GM04504 (cell line): ENCODE measurements at places on chromosomes 13 and 19.

GRCh38 chr19:408902-409515 is at the start of gene C2CD4C:
Gene C2CD4C (minus strand): TSS chr19:409147. CDS start chr19:408361, 786 bp downstream.
- no peak for DNase-seq

DNA sequence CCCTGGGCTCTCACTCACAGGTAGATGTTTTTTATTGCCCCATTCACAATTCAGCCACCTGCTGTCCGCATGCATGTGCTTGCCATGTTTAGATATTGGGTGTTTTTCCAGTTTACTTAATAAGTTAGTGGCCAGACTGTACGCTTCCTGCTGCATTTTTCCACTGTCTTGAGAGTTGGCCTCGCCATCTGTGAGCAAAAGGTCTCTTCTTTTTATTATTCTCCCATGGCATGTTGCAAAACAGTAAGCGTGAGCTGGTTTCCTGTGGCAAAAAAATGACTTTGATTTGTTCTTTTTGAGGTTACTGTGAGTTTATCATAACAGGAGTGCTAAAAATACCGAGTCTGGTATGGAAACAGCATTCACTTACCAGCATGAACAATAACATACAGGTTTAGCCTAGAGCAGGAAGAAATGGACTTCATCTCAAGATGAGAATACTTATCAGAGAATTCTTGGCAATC is 46.0 kb downstream of the SAE1 start:
- peak; percentile 91 for DNase-seq

DNA sequence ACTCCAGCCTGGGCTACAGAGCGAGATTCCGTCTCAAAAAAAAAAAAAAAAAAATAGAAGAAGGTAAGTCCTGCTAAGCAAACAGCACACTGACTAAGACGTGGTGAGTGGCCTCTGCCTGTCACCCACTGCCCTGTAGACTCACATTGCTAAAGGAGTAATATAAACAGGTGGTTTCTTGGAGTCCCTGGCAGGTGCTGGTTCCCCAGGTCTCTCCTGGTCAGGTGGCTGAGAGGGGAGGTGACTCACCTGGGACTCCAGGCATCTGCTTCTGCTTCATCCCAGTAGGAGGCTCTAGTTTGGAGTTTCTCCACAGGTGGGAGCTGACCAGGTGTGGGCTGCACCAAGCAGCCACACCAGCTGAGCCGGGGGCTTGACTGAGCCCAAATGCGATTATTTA is at the start of gene OR10H1:
TSS of gene OR10H1 (minus strand) at position 359 of the 400 bp plus-strand sequence. CDS start 7,627 bp downstream, outside the sequence.
- DNase-seq = no peak

DNA sequence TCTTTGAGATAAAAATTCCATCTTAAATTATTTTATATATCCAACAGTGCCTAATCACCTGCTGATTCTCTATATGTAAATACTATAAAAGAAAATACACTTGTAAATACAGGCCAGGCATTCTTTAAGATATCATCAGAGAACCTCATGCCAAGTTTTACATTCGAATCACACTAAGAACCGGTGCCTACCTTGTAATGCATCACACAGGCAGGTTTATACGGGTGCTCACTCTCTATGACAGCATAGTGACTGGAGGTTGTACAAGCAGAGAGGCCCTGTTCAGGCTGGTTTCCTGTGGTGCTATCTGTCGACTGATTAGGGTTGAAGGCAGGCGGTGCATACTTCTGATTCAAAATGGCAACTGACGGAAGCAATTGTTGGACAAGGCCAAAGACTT is 141.3 kb upstream of the FBXL3 start:
- no peak for DNase-seq

- no peak for DNase-seq
Measured at GRCh38 chr13:45527699-45528462, 63.1 kb downstream of the COG3 start.

GRCh38 chr19:291006-291521 is at the start of gene PLPP2:
Gene PLPP2 (minus strand): TSS chr19:291403. CDS start chr19:291336, 67 bp downstream.
- DNase-seq = no peak

DNA sequence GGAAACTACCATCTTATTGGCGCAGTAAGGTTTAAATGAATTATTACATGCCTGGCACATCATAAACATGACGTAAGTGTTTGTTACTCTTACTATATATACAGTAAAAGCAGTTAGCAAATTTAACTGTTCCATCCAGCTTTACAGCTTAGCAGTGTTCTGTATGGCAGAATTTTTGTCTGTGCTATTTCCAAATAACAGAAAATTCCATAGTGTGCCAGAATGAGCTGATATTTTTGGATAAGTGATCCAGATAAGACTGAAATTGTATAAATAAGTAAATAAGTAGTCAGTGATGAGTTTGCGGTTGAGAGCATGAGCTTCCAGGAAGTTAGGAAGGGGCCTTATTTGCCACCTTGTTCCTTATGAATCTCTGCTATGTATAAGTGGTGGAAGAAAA is 236.5 kb upstream of the SLC10A2 start:
- no peak for DNase-seq
